Astrocyte of the hippocampus (primary cell): ENCODE measurements at places on chromosomes 12 and 14.

GRCh38 chr12:45294906-45295305, 79.0 kb downstream of the ANO6 start:
- DNase-seq, result no peak

- DNase-seq, result peak; percentile 38
These were observed 479.1 kb downstream of the ATP23 start for GRCh38 chr12:58420503-58420902.

GRCh38 chr14:87830443-87831096, 162.4 kb downstream of the GALC start:
- DNase-seq, result no peak

GRCh38 chr12:52044292-52044983, 6.8 kb upstream of the NR4A1 start:
- DNase-seq, result peak; percentile 91
